Activated CD4-positive, alpha-beta T cell treated with anti-CD3 and anti-CD28 coated beads, Interleukin-2, amount 10 ng/mL, durations not matched to agents 24 days and 14 days (primary cell): ENCODE measurements at places on chromosomes 12 and 14. TPM values are rescaled to one million over a fixed set of nuclear protein-coding genes. Genes with fewer than 3 reads are reported as not detected.

GRCh38 chr14:71324767-71325272 lies 417.6 kb downstream of the PCNX1 start:
- peak overlapping the region; percentile 71 for H3K4me3 ChIP-seq
- peak; percentile 87 for DNase-seq
- H3K36me3 ChIP-seq, result peaks cover 28% of the 10 kb centered on the region
- peak overlapping the region; percentile 79 for H3K27ac ChIP-seq
- H3K27me3 ChIP-seq, result no peaks in the 10 kb centered on the region

- H3K36me3 ChIP-seq, result peaks cover 5% of the 10 kb centered on the region
- H3K4me1 ChIP-seq, result peaks cover 55% of the 10 kb centered on the region
- peak overlapping the region; percentile 96 for H3K27ac ChIP-seq
- DNase-seq, result peak; percentile 89
- H3K4me3 ChIP-seq, result peak overlapping the region; percentile 74
Observed at GRCh38 chr12:44847888-44848702, 28.0 kb downstream of the NELL2 start.

DNA sequence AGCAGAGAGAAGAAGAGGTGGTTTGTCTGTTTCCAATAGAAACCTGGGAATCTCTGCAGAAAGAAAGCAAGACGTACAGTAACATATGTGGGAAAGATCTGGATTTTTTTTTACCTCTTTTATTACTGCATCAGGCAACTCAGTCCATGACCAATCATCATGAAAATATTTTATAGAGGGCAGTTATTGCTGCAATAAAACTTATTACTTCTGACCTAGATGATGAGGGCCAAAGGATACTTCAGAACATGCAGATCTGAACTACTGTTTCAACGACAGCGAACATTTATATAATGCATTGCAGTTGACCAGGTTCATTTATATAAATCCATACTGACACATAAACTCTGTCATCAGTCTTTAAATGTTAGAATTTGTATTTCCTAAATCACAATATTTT lies 67.7 kb downstream of the STAB2 start:
- H3K27me3 ChIP-seq, result peaks cover 7% of the 10 kb centered on the region
- H3K4me3 ChIP-seq, result no peak overlapping the region
- no peaks in the 10 kb centered on the region for H3K36me3 ChIP-seq

GRCh38 chr12:117497407-117497806 lies 136.0 kb upstream of the NOS1 start:
- DNase-seq, result no peak
- H3K4me1 ChIP-seq, result no peaks in the 10 kb centered on the region
- no peak overlapping the region for H3K4me3 ChIP-seq
- no peaks in the 10 kb centered on the region for H3K27me3 ChIP-seq
- no peaks in the 10 kb centered on the region for H3K36me3 ChIP-seq
- H3K27ac ChIP-seq, result no peak overlapping the region

GRCh38 chr12:92988622-92989130 lies 59.6 kb upstream of the EEA1 start:
- no peak for DNase-seq
- peak overlapping the region; percentile 48 for H3K27ac ChIP-seq
- peaks cover 2% of the 10 kb centered on the region for H3K27me3 ChIP-seq
- no peak overlapping the region for H3K4me3 ChIP-seq

- no peak overlapping the region for H3K4me3 ChIP-seq
- H3K27me3 ChIP-seq, result no peaks in the 10 kb centered on the region
- no peak overlapping the region for H3K27ac ChIP-seq
- peaks cover 36% of the 10 kb centered on the region for H3K36me3 ChIP-seq
- H3K4me1 ChIP-seq, result no peaks in the 10 kb centered on the region
Observed at GRCh38 chr12:124328116-124328515, 33.2 kb downstream of the RFLNA start.

GRCh38 chr12:6268484-6269157 lies 41.9 kb upstream of the PLEKHG6 start:
- H3K36me3 ChIP-seq, result no peaks in the 10 kb centered on the region
- H3K4me3 ChIP-seq, result no peak overlapping the region
- peaks cover 10% of the 10 kb centered on the region for H3K27me3 ChIP-seq
- no peak for DNase-seq
- H3K4me1 ChIP-seq, result peaks cover 23% of the 10 kb centered on the region

- DNase-seq, result no peak
- no peak overlapping the region for H3K27ac ChIP-seq
- peaks cover 2% of the 10 kb centered on the region for H3K27me3 ChIP-seq
- H3K4me1 ChIP-seq, result peaks cover 6% of the 10 kb centered on the region
- no peak overlapping the region for H3K4me3 ChIP-seq
Observed at GRCh38 chr14:31867570-31867969, 209.5 kb upstream of the ARHGAP5 start.

GLT8D2 gene
- total RNA-seq, result 0.31 TPM in 1 of 2 replicates, not detected in the other

SOX5 gene
- total RNA-seq, result 1.3 and 2.1 TPM in 2 replicates

PLEKHG3 gene
- total RNA-seq, result 3.0 and 3.1 TPM in 2 replicates

GRCh38 chr12:56980268-56980667 lies 22.9 kb upstream of the RDH16 start:
- DNase-seq, result no peak
- H3K27ac ChIP-seq, result no peak overlapping the region
- no peaks in the 10 kb centered on the region for H3K36me3 ChIP-seq
- peaks cover under 1% of the 10 kb centered on the region for H3K27me3 ChIP-seq
- H3K4me3 ChIP-seq, result no peak overlapping the region
